ENCODE measurements at places on chromosomes 3 and 15.

GRCh38 chr3:168266335-168266734 lies 170.6 kb upstream of the GOLIM4 start:
- DNase-seq = no peak

DNA sequence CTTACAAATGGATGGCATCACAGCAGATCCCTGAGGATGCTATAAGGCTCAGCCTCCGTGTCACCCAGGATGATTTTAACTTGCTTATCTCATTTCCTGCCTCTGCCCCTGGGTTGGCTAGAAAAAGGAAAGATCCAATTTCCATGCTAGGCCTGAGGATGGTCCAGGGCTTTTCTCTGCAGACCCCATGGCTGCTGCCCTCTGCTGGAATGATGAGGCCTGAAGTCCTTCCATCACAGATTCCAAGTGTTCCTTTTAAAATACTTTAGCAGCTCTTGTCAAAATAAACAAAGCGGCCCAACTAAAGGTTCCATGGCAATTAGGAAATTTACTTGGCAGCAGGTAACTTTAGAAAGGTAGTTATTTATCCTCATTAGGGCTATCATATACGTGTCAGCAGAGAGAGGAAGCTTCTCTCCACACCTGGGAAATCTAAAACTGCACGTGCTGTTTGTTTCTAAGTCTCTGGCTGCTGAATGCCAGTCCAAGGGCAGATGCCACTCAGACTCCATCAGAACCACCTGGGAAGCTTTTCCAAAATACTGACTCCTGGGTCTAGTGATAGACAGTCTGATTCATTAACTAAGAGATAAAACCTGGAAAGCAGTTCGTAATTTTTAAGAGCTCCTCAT lies 401.9 kb upstream of the IL12A start:
- no peak for DNase-seq

- peak; percentile 49 for DNase-seq
Observed at GRCh38 chr3:143952569-143953072, 19.0 kb upstream of the DIPK2A start.

- peak; percentile 46 for DNase-seq
Observed at GRCh38 chr3:46213201-46213600, 5.1 kb upstream of the CCR1 start.

DNA sequence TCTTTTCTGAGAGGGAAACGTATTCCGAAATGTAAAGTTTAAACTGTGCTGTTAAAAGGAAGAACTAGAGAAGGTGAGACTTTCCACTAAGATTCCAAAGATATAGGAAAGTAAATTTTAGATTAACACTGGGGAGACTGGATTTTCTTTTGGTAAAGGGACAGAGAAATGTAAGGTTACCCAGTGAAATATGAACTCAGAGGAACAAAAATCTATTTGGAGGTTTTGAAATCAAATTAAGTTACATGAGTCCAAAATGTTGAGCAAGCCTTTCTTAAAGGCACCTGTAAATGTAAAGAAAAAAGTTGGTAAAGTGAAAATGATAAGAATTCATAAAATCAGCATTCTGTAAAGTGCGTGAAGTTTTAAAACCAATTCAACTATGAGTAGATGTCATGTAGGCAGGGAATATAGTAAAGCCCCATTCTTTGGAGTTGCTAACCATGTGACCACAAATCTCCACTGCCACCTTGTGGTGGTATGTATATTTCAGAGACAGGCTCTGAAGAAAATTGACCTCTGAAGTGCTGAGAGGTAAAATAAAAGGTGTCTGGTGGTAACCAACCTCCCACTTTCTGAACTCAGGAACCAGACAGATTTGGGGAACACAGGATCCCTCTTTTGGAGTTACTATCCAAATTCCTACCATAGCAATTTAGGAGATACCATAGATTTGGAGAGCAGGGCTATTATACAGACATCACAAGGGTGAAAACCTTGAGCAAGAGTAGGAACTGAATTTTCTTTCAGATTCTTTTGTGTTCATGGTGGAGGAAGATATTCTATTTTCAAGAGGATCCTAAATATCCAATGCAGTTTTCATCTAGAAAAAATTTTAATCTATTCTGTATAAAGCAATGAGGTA lies 215.3 kb downstream of the ROBO2 start:
- peak; percentile 34 for DNase-seq

DNA sequence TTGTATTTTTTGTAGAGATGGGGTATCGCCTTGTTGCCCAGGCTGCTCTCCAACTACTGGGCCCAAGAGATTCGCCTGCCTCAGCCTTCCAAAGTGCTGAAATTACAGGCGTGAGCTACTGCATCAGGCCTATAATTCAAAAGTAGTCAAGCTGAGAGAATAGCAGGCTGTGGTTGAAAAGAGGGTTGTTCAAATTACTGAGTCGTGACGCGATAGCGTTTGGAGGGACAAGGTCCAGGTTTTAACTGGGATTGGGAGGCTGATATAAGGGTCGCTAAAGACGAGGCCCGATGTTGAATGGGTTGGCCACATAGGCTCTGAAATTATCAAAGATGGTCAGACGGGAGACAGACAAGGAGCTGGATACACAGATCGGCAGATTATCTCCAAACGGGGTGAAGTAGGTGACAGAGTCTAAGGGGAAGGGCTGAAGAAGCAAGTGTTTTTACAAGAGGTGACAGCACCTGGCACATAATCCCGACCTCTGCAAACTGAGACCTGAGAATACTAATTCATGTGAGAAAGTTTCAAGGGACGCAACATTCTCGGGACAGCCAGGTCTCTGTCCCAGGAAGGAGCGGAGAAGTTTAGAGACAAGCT lies 759 bp upstream of the ARID3B start:
- peak; percentile 59 for DNase-seq

GRCh38 chr3:13042127-13042701 lies 31.0 kb downstream of the IQSEC1 start:
- no peak for DNase-seq

DNA sequence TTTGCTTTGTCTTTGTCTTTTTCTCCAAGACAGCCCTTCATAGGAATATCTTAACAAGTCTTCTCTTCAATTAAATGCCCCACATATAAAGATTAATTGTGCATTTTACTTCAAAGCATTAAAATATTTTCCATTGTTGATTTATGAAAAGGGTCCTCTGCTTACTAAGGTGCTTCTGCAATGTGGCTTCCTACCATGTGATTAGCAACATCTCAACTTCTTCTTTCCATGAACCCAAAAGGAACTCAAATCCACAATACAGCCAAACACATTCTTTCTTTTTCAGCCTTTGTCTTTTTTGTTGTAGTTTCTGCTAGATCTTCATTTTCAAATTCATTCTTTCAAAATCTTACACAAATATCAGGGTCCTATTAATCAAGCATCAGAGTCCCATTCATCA lies 309.2 kb downstream of the NSUN3 start:
- no peak for DNase-seq

- DNase-seq = peak; percentile 87
Observed at GRCh38 chr3:11096266-11097139, 57.8 kb upstream of the HRH1 start.

DNA sequence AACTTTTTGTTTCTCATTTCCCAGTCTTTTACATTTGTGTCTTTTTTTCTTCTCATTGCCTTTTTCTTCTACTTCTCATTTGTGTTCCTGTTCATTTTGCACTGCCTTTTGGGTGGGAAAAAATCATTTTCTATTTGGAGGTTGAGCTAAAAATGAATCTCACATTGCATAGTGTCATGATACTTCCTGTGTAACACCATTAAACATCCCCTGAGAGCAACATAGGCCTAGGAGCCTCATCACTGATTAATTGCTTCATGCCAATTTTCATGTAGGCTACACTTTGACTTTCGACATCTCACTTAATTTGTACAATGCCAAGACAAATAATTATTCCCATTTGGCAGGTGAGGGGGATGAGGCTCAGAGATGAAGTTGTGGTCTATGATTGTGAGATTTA lies 279.2 kb downstream of the EDEM1 start:
- DNase-seq = no peak
